ENCODE measurements at places on chromosomes 5 and 9.

- no peak for DNase-seq
Observed at GRCh38 chr9:105062222-105062855, 134.4 kb upstream of the ABCA1 start.

- DNase-seq, result no peak
Observed at GRCh38 chr5:77850536-77851175, 74.5 kb upstream of the TBCA start.

DNA sequence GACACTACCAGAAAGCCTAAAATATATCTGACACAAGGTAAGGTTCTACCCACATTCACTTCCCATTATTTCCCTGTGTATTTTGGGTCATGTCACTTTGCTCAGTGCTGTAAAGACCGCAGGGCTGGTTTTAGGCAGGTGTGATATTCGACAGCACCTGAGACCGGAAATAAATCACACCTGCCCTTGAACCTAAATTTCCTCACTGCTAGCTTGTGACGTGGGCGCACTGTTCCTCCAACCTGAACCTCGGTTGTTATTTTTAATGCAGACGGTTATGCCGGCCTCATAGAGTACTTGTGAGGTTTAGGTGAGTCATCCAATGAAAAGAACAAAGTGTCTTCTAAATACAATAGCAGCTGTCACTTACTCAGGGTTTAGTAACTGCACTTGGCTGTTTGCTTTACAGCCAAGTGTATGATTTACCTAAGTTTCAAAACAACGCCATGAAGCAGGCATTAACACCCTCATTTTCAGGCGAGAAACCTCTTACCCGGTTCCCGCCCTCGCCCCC is 20.7 kb upstream of the ZNF782 start:
- no peak for DNase-seq

- DNase-seq, result no peak
Observed at GRCh38 chr5:149961957-149962409, 1.4 kb downstream of the SLC26A2 start.

DNA sequence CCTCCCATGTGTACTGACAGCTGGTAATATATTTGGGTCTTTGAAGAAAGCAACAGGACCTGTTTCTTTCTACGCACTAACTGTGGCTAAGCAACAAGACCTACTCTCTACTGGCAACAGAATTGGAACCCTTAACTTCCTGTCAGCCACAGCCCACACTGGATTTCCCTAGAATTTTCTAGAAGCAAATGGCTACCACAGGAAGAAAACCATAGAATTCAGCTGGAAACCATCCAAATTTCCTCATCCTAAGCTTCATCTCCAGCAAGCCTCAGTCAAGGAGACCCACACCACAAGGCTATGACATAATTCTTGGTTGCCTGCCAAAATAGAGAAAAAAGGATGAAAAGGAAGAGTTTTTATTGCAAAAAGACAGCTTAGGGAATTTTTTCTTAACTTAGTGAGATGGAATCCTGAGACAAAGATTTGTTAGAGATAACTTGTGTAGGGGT is 171.8 kb upstream of the TNC start:
- no peak for DNase-seq

DNA sequence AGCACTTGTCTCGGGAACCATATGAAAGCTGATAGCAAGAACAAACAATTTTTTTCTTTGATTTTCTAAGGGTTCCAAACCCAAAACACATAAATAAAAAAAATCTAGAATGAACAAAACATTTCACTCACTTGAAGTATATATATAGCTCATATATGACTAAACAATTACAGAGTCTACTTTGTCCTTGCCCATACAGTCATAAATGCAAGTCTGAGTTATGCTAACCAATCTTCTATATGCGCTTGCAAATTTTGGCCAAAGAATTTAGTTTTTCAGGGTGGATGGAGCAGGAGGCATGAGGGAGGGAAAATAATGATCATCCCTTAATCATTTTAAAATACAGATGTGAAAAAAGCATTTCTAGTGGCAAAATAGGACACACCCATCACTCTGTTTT is 370.1 kb downstream of the BNC2 start:
- DNase-seq, result no peak

GRCh38 chr5:29790281-29790680 is 1403.2 kb upstream of the CDH6 start:
- no peak for DNase-seq
